OCI-LY7 (cell line): ENCODE measurements at places on chromosomes 3 and 15.

GRCh38 chr3:45817831-45818522, 21.6 kb upstream of the SLC6A20 start:
- DNase-seq, result no peak

- no peak for DNase-seq
Measured at GRCh38 chr15:56353740-56354139, 11.5 kb upstream of the TEX9 start.

- peak; percentile 40 for DNase-seq
Measured at GRCh38 chr3:48561045-48561736, 2.4 kb downstream of the UCN2 start.

DNA sequence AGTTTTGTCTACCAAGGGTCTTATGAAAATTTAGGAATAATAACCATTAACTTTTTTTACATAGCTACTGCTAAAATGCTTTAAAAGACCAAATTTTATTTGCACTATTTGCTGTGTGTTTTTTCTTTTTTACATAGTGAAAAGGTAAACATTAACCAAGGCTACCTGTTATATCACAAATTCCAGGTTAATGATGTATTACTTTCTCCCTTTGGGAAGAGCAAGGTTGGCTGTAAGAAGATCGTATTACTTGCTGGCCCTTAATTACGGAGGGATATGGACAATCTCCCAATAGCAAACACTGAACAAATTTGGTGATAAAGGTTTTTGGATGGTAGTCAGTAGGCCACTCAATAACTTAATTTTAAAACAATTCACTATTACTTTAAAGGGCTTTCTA, 22.4 kb downstream of the LRRC58 start:
- no peak for DNase-seq

GRCh38 chr3:27861046-27862036, 139.2 kb upstream of the EOMES start:
- no peak for DNase-seq

GRCh38 chr3:71585887-71586809, 2.6 kb upstream of the FOXP1 start:
- DNase-seq, result peak; percentile 57

GRCh38 chr3:161266731-161267150, 45.6 kb downstream of the NMD3 start:
- no peak for DNase-seq

DNA sequence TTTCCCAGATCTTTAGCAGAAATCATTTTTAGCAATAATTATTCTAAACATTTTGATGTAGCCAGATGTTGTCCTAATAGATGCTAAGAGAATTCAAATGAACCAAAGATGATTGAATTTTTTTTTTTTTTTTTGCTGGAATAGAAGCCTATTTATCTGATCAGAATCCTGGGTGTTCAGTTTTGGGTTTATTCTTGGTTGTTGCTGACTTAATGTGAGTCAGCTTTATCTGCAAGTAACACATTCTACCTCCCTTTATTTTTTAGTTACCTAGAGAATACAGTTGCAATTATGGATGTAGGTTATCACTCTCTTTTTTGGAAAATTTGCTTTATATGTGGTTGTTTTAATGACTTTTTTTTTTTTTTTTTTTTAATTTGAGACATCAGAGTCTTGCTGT, 6.4 kb downstream of the CEP97 start:
- DNase-seq, result no peak

DNA sequence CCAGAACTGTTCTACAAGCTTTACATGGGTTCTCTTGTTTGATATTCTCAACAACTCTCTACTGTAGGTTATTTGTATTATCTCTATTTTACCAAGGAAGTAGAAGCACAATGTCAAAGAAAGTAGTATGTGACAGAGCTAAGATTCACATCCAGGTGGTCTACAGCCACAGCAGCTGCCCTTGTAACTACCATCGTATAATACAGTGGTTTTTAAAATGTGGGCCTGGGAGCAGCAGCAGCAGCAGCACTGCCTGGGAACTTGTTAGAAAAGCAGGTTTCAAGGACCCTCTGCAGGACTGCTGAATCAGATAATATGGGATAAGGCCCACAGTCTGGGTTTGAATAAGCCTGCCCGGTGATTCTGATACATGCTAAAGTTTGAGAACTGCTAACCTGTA, 357.1 kb upstream of the SATB1 start:
- no peak for DNase-seq

DNA sequence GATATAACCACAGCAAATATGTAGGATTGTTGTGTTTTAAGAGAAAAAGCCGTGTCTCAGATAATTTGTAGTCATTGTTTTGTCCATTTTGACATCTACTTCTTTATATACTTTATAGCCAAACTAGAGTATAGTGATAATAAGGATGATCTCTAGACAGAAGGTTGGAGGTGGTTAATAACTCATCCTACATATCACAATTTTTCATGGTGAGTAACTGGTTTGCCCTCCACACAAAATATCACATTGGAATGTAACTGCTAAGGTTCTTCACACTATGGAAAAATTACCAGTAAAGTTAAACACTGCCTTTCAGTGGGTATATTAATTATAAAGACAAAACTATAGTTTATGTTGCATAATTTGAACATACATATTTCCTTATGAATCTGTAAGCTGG, 380.7 kb downstream of the LPP start:
- DNase-seq, result no peak

GRCh38 chr3:7290077-7290825, 429.3 kb downstream of the GRM7 start:
- DNase-seq, result no peak

DNA sequence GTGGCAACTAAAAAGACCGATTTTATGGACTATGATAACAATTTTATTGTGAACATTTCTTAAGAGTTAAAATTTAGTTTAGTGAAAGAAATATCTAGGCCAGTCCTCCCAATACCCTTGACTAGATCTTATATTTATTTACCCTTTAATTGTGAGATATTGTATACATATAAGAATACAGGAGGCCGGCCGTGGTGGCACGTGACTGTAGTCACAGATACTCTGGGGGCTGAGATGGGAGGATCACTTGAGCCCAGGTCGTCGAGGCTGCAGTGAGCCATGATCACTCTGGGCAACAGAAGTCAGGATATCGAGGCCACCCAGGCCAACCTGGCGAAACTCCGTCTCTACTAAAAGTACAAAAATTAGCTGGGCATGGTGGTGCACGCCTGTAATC, 756 bp upstream of the RMDN3 start:
- peak; percentile 56 for DNase-seq

GRCh38 chr15:46413799-46414198, 779.0 kb downstream of the SQOR start:
- no peak for DNase-seq

- DNase-seq, result no peak
Measured at GRCh38 chr3:163605915-163606314, 1472.4 kb downstream of the SI start.

DNA sequence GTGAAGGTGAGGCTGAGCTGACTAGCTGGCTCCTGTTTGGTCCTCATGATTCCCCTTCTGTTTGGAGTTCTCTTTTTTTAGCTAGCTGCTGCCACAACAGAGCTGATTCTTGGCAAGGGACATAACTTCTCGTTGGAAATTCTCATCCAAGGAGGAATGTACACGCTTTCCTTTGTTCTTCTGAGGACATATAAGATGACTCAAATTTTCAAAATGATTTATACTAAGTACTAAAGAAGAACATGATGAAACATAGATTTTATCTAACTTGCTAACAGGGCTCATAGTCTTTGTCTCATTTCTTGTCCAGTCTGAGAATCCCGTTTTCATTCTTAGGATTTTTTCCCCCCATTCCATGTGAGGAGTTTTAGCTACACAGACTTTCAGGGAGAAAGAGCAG, 2.9 kb upstream of the TFG start:
- no peak for DNase-seq

DNA sequence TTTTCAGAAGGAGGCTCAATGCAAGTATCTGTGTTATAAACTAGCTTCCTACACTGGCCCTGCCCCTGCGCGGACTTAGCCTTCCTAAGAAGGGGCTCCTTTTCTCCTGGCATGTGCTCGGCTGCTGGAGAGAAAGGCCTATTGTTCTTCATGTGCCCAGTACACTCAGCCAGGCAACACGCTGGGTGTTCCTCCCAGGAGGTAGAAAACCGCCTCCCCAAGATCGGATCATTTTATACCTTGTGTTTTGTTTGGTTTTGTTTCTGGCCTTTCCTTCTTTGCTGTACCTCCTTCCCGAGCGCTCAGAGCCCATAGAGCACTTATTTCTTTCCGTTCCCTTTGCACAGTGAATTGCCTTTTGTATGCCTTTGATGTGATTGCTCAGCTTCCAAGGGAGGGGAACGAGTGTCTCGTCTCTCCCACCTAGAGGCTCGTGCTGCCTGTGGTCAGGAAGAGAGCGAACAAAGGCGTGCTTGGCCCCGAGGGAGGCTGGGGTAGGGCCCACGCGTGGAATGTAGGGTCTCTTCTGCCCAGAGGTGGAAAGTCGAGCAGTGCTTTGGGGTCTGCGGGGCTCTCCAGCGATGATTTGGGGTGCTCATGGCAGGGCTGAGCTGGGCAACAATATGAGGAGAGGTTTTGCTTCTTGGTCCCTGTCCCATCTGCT, 30.0 kb downstream of the CCNL1 start:
- no peak for DNase-seq

GRCh38 chr3:14728113-14728512, 53.2 kb downstream of the C3orf20 start:
- no peak for DNase-seq

DNA sequence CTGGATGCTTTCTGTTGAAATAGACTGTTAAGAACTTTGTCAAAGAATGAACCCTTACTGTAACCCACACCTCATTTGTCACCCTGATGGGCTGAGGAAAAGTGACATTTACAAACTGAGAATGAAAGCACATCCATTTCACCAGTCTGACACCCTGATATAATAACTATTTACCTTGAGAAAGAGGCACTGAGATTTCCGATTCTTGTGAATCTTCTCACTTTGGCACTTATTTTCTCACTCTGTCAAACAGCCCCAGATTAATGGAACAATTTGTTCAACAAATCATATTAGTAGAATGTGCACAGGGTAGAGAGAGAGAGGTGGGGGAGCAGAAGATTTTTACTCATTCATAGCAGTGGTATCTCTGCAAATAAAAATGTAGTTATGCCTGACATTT, 606.9 kb downstream of the MCTP2 start:
- no peak for DNase-seq

DNA sequence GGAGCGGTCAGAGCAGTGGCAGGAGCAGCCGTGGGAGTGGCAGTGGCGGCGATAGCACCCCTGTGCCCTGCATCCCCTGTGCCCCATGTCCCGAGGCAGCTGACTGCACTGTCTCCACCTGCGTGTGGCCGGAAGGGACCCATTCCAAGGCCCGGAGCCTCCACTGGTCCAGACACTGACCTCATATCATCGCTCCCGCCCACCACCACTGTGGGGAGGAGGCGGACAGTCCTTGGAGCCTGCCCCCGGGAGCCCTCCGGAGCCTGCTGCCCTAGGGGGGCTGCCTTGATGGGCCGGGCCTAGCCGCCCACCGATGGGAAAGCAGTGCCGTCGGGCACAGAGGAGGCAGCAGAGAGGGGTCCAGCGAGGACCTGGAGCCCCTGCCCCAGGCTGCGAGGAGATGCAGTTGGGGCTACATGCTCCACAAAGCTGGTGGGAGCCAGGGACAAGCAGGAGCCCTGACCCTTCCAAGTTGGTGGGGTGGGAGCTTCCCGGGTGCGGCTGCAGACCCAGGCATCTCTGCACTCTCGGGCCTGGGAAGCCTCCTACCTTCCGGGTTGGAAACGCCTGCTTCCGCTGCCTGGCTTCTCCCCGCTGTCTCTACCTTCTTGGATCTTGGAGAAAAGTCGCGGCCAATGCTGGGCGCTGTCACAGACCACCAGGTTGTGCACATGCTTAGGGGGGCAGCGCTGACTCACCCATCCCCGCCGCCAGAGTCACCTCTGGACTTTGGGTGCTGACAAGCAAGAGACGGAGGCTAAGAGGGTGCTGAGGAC, 283.2 kb upstream of the ROBO1 start:
- no peak for DNase-seq

- DNase-seq, result no peak
Measured at GRCh38 chr3:61928776-61929314, 367.5 kb downstream of the PTPRG start.

GRCh38 chr15:69388260-69388705, 25.9 kb upstream of the KIF23 start:
- no peak for DNase-seq

- DNase-seq, result no peak
Measured at GRCh38 chr3:195711813-195712534, 8.8 kb upstream of the MUC20 start.

DNA sequence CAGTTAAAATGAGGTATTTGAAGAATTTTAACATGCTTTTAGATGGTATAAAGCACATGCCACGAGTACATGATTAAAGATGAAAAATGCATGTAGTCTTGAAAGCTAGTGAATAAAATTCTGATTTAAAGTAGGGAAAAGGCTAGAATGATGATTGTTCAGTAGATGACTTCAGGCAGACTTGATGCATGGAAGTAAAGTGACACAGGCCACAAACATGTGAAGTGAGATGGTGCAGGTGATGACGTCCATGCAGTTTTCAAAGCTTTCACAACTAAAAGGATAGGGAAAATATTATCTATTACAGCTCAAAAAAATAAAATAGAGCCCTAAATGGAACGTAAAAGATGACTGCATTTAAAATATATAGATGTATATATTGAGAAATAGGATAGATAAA, 140.9 kb downstream of the TFG start:
- no peak for DNase-seq

DNA sequence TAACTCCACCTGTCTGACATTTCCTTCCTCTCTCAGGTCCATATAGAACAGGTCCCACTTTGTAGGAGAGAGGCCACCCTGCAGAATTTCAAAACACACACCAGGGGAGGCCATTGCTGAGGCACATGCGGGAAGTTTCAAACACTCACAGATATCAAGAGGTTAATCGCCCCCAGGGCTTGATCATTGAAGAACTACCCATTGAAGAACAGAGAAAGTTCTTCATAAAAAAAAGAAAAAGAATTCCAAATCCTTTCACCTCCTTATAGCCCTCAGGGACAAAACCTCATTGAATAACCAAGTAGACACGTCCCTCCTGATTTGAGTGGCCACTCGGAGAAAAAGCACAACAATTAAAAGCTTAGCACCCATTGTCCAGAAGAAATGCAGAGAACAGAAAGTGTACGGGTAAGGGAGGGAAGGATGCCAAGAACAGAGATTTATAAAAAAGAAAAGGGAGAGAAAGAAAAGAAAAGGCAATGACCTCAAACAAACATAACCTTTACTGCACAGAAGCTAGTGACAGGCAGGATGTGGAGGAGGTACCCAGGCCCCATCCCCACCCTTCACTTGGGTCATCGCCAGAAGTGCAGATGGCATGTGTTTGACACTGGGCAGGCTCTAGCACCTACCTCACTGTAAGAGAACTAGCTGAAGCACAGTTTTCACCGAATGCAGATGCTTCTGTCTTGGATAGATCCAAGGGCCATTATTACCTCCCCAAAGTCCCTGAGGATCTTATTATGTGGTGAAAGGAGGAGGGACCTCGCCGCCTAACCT, 112.3 kb upstream of the HES1 start:
- no peak for DNase-seq

- no peak for DNase-seq
Measured at GRCh38 chr3:121515313-121515712, 30.5 kb downstream of the POLQ start.

- no peak for DNase-seq
Measured at GRCh38 chr3:142275856-142276255, 50.5 kb upstream of the GK5 start.
